ENCODE measurements at places on chromosomes 13 and 19. TPM values are rescaled to one million over a fixed set of nuclear protein-coding genes. Genes with fewer than 3 reads are reported as not detected.

DNA sequence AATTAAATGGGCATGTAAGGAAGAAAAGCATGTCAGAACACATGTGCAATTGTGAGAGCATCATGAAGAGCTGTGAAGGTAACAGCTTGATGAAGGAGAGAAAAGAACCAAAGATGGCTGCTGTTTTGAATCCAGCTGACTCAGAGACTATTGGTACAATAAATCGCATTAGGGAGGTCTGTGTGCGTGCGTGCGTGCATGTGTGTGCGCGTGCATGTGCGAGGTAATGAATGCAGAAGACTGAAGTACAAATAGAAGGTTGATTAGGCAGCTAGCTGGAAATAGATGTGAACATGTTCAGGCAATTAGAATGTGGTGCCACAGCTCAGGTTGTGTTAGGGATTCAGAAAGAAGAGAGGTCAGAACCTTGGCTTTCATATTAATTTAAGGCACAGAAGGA is 440.5 kb downstream of the OXGR1 start:
- H3K4me1 ChIP-seq: no peaks in the 10 kb centered on the region
- DNase-seq: no peak
- H3K27ac ChIP-seq: no peak overlapping the region
- H3K4me3 ChIP-seq: no peak overlapping the region

The ZNF575 gene
- total RNA-seq: 2.4 TPM

DNA sequence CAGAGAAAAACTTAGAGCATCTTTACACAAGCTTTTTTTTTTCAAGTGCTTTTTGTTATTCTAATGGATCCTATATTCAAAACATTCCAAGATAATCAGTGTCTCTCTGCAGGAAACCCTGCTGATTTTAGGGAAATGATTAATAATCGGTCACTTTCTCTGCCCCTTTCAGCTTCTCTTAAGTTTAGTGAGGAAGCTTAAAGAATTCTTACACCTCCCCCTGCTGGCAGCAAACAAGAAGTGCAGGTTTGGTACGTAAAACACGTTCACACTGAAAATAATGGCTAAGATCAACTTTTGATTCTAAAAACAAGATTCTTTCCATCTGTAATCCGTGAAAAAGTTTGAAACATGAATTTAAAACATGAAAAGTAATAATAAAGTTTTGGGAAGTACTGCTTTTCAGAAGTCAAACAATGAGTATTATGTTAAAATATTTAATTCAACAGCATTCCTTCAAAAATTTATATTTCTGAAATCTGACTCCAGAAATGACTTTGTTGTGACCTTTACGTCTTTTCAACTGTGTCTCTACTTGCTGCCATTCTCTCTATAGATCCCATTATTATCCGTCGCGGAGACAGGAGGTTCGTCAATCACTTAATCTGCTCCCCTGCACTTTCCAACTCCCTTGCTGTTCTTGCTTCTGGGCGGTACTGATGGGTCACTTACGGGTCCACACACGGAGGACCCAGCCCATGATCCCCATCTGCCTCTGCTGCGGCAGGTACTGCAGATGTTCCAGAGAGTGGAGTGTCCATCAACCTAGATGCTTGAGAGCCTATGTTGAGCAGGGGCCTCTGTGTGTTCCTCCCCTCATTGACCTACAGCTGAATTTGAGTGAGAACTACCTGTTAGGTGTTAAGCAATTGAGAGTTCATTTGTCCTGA is 203.1 kb upstream of the EDNRB start:
- no peak overlapping the region for H3K4me3 ChIP-seq
- H3K27ac ChIP-seq: no peak overlapping the region
- H3K36me3 ChIP-seq: no peaks in the 10 kb centered on the region
- DNase-seq: peak; percentile 76
- H3K27me3 ChIP-seq: peaks cover 3% of the 10 kb centered on the region

DNA sequence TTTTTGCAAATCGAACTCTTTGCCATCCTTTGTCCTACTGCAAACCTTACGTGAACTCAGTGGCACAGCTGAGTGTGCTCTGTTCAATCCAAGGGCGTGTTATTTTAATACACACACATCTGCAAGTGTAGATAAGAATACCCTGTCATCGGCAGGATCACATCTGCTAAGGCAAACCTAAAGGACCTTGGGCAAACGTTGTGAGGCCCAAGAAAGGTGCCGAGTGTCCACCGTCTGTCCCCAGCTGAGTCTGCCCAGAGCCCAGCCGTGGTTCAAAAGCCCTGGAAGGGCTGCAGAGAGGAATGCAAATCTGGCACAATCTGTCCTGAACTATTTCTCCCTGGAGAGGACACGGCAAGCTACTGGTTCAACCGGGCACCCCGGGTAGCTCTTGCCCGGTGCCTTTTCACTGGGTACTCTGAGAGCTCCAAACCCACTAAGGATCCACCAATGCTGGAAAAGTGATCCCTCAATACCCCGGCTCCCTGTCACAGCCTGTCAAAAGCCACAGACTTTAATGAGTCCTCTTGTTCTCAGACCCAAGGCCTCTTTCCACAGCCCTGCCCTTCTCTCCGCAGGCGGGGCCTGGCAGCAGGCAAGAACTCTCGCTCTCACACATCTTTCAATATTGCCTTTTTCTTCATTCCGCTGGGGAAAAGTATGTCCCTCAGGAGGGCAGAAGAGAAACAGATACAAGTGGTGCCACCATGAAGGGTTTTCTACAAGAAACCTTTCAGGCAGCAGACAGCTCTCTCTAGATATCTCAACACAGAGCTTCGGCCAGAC is 17.0 kb downstream of the SLC7A1 start:
- H3K4me1 ChIP-seq: peaks cover 26% of the 10 kb centered on the region
- H3K27me3 ChIP-seq: no peaks in the 10 kb centered on the region
- no peak for DNase-seq
- peaks cover 17% of the 10 kb centered on the region for H3K36me3 ChIP-seq

DNA sequence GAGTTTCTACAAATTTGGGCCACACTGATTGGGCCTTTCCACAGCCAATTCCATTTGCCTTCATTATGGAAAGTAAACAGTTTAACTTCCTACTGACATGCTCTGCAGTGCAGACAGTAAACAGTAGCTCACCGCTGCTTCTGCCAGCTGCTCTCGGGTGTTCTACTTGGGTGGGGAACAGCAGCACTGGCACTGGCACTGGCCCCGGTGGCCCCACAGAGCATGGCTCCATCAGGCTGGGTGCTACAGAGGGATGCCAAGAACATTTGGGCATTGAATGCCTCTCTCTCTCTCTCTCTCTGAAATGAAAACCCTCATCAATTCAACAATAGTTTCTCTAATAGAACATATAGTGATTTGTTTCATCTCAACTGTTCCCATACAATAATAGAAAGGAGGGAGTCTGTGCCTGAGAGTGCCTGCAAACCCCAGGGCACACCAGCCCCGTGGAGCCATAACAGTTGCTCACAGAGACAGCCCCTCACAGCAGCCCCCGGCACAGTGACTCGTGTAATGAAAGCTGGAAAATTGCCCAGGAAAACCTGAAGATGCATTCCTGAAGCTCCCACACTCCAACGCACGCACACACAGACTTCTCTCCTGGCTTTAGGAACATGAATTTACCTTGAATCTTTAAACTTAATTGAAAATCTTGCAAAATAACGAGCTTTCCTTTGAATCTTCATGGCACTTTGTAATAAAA is 38.2 kb upstream of the GJB6 start:
- H3K4me3 ChIP-seq: no peak overlapping the region
- H3K27ac ChIP-seq: no peak overlapping the region
- no peaks in the 10 kb centered on the region for H3K36me3 ChIP-seq
- no peak for DNase-seq
- peaks cover 7% of the 10 kb centered on the region for H3K27me3 ChIP-seq

GRCh38 chr13:24216176-24216575 is 55.7 kb downstream of the SPATA13 start:
- peaks cover 31% of the 10 kb centered on the region for H3K4me1 ChIP-seq
- DNase-seq: no peak
- no peak overlapping the region for H3K27ac ChIP-seq
- H3K36me3 ChIP-seq: no peaks in the 10 kb centered on the region
- H3K4me3 ChIP-seq: no peak overlapping the region
- no peaks in the 10 kb centered on the region for H3K27me3 ChIP-seq

The ZNF534 gene
- not detected for total RNA-seq

- no peak overlapping the region for H3K27ac ChIP-seq
- H3K4me1 ChIP-seq: no peaks in the 10 kb centered on the region
- H3K27me3 ChIP-seq: peaks cover 2% of the 10 kb centered on the region
- DNase-seq: no peak
- H3K4me3 ChIP-seq: no peak overlapping the region
Measured at GRCh38 chr13:109995578-109995977, 209.2 kb upstream of the IRS2 start.

DNA sequence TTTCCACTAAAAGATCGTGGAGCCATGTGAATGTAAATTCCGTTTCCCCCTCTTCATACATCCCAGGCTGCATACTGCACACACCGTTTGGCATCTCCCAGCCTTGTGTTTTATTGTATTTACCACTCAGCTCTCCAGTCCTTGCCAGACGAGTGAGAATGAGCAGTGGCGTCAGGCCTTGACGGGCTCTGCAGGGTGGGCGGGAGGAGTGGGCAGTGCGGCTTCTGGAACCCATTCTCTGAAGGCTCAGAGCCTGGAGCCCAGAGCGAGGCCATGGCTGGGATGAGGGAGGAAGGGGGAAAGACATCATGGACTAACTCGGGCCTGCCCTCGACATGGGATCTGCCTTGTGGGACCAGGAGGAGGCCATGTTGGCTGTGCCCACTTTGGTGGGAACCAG is 25.1 kb downstream of the BICRA start:
- no peak for DNase-seq
- H3K36me3 ChIP-seq: peaks cover 7% of the 10 kb centered on the region
- no peak overlapping the region for H3K27ac ChIP-seq
- no peaks in the 10 kb centered on the region for H3K27me3 ChIP-seq
- no peak overlapping the region for H3K4me3 ChIP-seq
- peaks cover 12% of the 10 kb centered on the region for H3K4me1 ChIP-seq

DNA sequence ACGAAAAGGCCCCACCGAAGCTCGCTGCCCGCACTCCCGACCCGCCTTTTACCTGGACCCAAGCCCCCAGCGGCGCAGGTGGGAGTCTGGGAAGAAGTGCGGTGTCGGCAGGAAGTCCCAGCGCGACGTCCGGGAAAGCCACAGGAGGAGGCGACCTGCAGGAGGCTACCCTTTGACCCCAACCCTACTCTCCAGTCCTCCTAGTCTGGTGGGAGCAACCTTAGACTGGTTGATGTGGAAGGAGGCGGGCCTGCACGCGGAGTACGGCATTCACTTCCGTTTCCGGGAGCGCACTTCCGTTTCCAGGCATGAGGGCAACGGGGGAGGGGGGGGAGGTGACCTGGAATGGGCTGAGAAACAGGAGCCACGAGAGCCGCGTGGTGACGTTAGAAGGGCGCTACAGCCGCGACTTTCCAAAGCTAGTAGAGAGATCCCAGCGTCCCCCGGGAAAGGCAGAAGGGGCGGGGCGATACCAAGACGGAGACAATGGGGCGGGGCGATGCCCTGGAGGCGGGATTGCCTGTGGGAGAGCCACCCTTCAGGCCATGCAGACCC is 28.5 kb downstream of the ZNF266 start:
- no peak overlapping the region for H3K27ac ChIP-seq
- H3K36me3 ChIP-seq: peaks cover 24% of the 10 kb centered on the region
- peak; percentile 68 for DNase-seq
- no peaks in the 10 kb centered on the region for H3K27me3 ChIP-seq

DNA sequence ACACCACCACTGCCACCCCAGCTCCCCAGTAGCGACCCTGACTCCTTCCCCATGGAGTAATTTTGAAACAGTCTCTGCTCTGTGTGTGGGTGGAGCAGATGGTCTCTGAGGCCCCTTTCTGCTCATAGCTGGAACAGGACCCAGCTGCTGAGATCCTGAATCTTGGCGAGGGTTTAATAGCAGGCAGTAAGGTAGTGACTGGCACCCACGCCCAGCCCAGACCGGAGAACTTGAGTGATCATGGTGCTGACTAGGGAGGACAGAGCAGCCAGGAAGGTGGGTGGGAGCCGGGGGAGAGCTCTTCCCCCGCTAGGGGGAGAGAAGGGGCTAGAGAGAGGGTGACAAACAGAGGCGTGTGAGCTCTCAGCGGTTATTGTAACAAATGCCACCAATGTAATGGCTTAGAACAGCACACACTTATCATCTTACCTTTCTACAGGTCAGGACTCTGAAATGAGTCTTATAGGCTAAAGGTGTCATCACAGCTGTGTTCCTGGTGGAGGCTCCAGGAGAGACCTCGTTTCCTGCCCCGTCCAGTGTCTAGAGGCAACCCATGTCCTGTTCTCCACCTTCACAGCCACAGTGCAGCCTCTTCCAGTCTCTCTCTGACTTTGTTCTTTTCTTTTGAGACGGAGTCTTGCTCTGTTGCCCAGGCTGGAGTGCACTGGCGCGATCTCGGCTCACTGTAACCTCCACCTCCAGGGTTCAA is 7.2 kb upstream of the ACER1 start:
- H3K27ac ChIP-seq: no peak overlapping the region
- no peaks in the 10 kb centered on the region for H3K36me3 ChIP-seq
- H3K4me1 ChIP-seq: peaks cover 3% of the 10 kb centered on the region
- no peak for DNase-seq
- no peaks in the 10 kb centered on the region for H3K27me3 ChIP-seq
- H3K4me3 ChIP-seq: no peak overlapping the region

DNA sequence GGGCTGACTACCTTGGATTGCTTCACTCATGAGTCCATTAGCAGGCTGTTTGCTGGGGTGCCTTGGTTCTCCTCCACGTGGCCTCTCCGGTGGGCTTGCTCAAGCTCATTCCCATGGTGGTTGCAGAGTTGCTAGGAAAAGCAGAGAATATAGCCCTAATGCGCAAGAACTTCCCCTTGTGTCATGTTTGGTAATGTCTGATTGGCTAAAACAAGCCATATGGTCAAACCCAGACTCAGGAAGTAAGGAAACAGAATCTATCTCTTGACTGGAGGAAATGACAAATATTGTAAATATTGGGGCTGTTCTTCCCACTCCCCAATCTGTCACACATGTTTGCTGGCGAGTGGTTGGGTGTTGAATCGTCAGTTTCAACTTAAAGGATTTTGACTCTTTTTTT is 12.1 kb downstream of the NFILZ start:
- H3K36me3 ChIP-seq: no peaks in the 10 kb centered on the region
- no peak overlapping the region for H3K4me3 ChIP-seq
- H3K27ac ChIP-seq: no peak overlapping the region
- H3K27me3 ChIP-seq: peaks cover 15% of the 10 kb centered on the region
- no peak for DNase-seq

GRCh38 chr19:31761281-31761913 is 412.2 kb upstream of the TSHZ3 start:
- no peaks in the 10 kb centered on the region for H3K27me3 ChIP-seq
- no peak overlapping the region for H3K4me3 ChIP-seq
- peak; percentile 37 for DNase-seq
- H3K36me3 ChIP-seq: no peaks in the 10 kb centered on the region
- H3K4me1 ChIP-seq: no peaks in the 10 kb centered on the region
- H3K27ac ChIP-seq: no peak overlapping the region

The C19orf33 gene
- total RNA-seq: not detected
